ENCODE measurements at places on chromosomes 16 and 17.

DNA sequence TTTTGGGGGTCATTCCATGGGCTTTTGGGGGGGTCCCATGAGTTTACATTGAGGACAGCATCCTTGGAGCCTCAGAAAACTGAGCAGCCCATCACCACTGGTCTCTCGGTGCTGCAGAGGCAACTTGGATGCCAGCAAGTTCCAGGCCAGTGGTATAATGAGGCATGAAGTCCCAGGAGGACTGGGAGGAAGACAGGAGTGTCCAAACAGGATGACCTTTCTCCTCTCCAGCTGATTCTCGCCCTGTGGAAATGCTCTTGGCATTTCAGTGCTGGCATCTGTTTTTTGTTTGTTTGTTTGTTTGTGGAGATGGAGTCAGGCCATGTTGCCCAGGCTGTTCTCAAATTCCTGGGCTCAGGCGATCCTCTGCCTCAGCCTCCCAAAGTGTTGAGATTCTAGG lies 347.6 kb downstream of the SNX29 start:
- DNase-seq: no peak

GRCh38 chr17:13030056-13030455 lies 12.2 kb upstream of the ELAC2 start:
- DNase-seq: no peak

DNA sequence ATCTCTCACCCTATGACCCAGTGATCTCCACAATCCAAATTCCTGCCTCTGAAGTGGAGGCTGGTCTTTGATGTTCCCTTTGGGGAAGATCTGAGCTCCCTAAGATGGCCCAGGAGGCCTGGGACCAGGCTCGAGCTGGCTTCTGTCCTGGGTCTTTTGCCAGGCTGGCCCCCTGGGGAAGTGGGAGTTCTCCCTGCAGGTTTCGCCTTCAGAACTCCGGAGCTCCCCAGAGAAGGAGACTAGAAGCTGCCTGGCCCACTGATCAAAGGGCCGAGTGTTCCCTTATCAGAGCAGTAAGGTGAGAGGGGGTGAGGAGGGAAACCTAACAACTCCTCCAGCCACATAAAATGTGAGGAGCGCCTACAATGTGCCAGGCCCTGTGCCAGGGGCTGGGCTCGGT lies 147.1 kb downstream of the IRF8 start:
- DNase-seq: no peak

GRCh38 chr16:12225255-12225654 lies 248.7 kb downstream of the SNX29 start:
- no peak for DNase-seq

- DNase-seq: no peak
These were observed 2.6 kb downstream of the FN3KRP start for GRCh38 chr17:82718986-82719685.

DNA sequence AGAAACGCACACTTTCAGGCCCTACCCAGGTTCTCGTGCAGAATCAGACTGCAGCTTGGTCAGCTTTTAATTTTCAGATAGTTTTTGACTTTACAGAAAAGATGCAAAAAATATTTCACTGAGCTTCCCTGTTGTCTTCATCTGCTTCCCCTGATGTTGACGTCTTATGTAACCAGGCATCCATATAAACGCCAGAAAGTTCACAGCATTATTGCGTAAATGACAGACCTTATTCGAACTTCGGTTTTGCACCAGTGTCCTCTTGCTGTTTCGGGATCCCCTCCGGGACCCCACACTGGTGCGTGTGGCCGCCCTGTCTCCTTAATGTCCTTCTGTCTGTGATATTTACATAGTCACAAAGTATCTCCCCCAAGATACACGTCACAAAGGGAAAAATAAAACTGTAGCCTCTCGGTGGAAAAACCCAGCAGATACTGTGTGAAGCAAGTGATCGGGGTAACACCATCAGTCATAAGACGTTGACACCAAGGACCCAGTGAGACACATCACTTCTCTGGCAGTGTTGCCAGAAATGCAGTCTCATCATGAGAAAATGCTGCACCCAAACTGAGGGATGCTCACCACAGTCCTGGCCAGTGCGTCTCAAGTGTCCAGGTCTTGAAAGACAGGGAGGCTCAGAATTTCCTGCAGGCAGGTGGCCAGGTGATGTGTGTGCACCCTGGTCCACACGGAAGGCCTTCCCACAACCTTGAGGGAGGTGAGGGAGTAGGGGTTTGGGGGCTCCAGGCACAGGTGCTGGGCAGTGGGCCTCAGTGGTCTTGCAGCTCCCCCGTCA lies 4.3 kb downstream of the BANP start:
- DNase-seq: no peak

GRCh38 chr17:19650826-19651225 lies 2.3 kb downstream of the ALDH3A2 start:
- no peak for DNase-seq

- DNase-seq: no peak
These were observed 469.9 kb downstream of the MAF start for GRCh38 chr16:79130616-79131015.

DNA sequence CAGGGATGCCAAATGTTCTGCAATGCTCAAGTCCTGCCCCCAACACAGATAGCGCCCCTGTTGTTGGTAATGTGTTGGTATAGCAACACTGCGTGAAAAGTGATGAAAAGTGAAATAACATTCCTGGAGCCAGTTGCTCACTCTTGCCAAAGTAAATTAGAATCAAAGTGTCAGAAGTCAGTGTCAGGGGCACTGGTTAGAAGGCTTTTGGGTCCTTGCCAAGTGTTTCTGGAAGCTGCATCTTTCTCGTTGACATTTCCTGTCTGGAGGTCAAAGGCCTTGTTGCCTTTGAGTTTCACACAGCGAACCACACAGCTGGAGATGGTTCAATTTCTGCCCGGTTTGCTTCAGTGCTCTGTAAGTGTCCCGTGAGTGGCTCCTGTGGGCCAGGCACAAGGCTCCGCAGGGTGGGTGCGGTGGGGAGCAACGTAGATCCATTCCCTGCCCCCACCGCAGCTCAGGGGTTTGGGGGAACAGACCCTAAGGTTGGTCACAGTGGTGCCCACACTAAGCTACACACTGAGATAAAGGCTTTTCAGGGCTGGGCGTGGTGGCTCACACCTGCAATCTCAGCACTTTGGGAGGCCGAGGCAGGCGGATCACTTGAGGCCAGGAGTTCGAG lies 3.6 kb upstream of the SLC16A5 start:
- no peak for DNase-seq

DNA sequence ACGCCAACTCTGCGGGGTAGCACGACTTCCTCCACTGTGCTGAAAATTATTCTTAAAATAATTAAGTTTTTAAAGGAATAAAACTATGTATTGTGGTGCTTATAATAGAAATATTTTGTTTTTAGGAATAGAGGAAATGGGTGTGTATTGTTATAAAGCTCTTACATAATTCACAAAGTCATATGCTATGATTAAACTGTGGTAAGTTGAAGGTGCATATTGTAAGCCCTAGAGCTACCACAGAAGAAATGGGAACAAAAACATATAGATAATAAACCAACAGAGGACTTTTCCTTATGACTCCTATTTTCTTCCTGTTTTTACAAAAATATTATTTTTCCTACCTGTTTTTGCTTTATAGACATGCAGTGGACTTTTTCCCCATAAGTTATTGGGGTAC lies 4.3 kb upstream of the SLFN11 start:
- DNase-seq: no peak

- DNase-seq: no peak
These were observed 7.6 kb upstream of the PKMYT1 start for GRCh38 chr16:2987833-2988232.

DNA sequence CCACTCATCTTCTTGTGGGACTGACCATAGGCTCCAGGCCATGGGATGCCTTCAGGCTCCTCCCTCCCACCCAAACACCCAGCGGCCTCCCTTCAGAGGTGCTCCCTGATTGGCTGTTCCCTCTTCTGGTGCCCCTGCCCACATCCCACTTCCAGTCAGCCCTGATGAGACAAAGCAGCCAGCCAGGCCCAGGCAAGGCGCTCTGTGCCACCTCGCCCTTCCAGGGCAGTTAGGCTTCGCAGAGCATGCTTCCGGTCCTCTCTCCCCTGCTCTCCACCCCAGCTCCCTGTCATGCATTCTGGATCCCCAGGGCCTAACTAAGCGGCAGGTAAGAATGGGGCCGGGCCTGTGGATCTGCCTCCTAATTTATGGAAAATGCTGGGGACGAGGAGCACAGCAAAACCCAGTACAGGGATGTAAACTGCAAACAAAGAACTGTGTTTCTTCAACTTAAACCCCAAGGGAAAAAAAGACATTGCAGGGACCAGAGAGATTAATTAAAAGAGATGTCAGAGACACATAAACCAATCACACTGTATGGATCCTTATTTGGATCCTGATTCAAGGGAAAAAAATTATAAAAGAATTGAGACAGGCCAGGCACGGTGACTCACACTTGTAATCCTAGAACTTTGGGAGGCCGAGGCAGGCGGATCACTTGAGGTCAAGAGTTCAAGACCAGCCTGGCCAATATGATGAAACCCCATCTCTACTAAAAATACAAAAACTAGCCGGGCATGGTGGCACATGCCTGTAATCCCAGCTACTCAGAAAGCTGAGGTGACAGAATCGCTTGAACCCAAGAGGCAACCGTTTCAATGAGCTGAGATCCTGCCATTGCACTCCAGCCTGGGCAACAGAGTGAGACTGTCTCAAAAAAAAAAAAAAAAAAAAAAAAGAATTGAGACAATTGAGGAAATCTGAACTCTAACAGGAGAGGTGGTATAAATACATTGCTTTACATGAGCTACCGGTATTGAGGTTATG lies 26.0 kb downstream of the ZDHHC7 start:
- no peak for DNase-seq

DNA sequence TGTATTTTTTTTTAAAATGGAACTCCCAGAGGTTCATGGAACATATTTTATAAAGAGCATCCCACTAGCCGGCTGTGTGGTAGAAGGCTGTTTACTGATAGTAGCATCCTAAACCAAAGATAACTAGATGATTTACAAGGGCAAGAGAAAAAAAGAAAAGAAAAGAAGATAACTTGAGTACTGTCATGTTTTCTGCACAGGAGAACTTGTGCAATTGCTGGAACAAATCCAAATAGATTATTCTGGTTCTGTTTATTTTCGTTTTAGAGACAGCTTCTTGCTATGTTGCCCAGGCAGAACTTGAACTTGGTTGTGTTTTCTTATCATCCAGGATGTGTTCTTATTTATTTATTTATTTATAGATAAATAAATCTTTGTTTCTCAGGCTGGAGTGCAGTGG lies 20.9 kb upstream of the PPM1D start:
- DNase-seq: no peak

GRCh38 chr17:68697850-68698361 lies 96.7 kb upstream of the FAM20A start:
- DNase-seq: no peak

- DNase-seq: no peak
These were observed 28.1 kb downstream of the HSBP1 start for GRCh38 chr16:83835586-83836566.

GRCh38 chr17:50934672-50935220 lies 68.6 kb upstream of the TOB1 start:
- no peak for DNase-seq

GRCh38 chr17:52105591-52105990 lies 52.9 kb downstream of the CA10 start:
- DNase-seq: no peak

DNA sequence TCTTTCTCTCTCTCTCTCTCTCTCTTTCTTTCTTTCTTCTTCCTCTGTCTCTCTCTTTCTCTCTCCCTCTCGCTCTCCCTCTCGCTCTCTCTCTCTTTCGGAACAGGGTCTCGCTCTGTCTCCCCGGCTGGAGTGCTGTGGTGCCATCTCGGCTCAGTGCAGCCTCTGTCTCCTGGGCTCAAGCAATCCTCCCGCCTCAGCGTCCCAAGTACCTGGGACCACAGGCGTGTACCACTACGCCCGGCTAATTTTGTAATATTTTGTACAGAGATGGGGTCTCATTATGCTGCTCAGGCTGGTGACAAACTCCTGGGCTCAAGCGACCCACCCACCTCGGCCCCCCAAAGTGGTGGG lies 12.7 kb upstream of the KLHDC4 start:
- DNase-seq: no peak

DNA sequence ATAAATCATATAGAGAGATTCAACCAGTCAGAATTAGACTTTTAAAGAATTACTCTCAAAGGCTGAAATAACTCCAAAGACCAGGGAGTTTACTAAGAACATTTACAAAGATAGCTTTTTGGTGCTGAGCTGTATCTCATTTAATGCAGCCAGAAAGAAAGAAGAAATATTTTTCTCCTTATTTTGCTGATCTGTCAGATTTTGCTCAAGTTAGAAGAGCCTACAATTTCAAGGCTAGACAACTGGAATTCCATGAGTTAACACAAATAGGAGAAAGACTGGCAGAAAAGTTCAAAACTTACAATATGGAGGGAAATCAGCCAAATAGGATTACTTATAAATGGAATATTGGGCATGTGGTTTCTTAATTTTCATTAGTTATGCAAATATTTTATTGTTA lies 6.1 kb upstream of the SLFN12 start:
- DNase-seq: no peak

GRCh38 chr17:61178284-61178683 lies 221.4 kb upstream of the TBX2 start:
- no peak for DNase-seq

- DNase-seq: no peak
These were observed 34.5 kb upstream of the MEOX1 start for GRCh38 chr17:43695970-43696865.

GRCh38 chr16:50502616-50503011 lies 45.6 kb upstream of the NKD1 start:
- no peak for DNase-seq

DNA sequence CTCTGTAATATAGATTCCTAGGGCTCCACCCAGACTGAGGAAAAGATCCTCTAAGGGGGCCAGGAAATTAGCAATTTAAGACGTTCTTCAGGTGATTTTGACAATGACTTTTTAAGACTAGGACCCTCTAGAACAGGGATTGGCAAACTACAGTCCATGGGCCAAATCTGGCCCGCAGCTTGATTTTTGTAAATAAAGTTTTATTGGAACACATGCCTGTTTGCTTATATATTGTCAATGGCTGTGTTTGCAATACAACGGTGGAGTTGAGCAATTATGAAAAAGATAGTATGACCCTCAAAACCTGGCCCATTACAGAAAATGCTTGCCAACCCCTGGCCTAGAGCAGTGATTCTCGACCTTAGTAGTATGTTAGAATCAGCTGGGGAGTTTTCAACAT lies 181.9 kb downstream of the SOX9 start:
- no peak for DNase-seq

DNA sequence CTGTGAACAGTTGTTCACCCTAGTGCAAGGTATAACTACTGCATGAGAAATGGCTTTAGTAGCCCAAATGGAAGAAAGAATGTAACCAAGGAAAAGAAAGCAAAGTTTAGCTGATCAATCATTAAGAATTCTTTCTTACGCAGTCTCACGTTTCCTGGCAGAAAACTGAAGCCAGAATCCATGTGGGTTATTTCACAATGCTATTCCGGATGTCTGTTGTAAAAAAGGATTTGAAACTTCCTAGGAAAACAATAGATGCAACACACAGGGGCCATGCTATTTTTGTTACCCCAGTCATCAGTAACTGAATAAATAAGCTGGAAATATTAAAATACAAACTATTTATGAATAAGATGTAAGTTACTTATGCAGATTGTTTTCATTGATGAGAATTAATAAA lies 802.5 kb downstream of the CDH8 start:
- no peak for DNase-seq

GRCh38 chr16:81238296-81239011 lies at the start of gene BCO1:
TSS of gene BCO1 (plus strand) at chr16:81238689. CDS start at chr16:81238909, 220 bp downstream.
- no peak for DNase-seq
